Astrocyte of the spinal cord (primary cell): ENCODE measurements at places on chromosomes 5 and 9.

GRCh38 chr9:138071731-138072130 is 194.1 kb downstream of the CACNA1B start:
- DNase-seq = no peak

- no peak for DNase-seq
Measured at GRCh38 chr5:116520771-116521170, 53.9 kb downstream of the SEMA6A start.

DNA sequence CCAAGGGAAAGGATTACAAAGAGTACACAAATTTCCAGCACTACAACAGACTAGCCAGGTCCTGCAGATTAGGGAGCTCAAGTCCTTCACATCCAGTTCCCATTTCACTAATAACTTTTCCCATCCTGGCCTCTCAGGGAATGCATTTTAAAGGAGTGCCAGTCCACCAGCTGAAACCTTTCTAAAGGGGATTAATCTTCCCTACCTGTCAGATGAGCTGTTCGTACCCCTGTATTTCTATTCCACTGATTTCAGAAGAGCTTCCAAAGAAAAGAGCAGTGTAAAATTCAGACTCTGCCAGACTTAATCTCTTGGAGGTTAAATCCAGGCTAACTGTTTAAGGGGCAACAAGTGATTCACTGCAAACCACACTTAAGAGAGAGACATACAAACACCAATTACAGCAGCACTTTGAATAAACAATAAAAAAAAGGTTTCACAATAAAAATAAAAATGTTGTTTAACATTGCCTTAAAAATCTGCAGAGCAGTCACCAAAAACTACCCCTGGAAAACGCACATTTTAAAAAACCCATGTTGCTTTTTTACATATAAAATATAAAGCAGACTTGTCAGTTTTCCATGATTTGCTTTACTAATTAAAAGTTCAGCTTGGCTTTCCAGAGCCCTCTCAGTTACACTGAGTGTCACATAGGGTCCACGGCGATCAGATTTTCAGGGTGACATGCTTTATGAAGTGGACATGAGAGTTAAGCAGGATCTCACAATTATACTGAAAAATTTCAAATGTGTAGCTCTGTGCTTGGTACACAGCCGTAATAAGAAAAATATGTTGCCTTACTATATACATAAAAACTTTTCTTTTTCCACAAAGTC is 3.2 kb downstream of the ROR2 start:
- DNase-seq = no peak

DNA sequence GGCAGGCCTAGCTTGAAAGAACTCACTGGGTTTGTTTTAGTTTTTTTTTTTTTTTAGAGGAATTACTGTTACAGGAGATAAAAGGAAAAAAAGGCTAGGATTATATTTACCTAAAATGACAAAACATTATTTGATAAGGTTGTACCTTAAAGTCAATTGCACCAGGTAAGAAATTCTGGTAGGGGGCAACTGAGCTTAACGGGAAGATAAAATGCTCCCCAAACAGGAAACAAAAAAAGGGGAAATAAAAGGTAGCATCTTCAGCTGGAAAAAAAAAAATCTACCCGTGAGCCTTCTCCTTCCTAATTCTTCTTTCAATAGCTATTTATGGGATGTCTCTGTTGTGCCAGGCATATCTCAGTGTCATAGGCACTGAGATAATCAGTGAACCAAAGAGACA is 164.5 kb downstream of the PIK3R1 start:
- DNase-seq = no peak

GRCh38 chr5:169426784-169427183 is 125.8 kb upstream of the SLIT3 start:
- no peak for DNase-seq

GRCh38 chr5:129601576-129601975 is 141.5 kb downstream of the ADAMTS19 start:
- DNase-seq = no peak

- peak; percentile 57 for DNase-seq
Measured at GRCh38 chr5:147369742-147370374, 135.0 kb downstream of the STK32A start.

DNA sequence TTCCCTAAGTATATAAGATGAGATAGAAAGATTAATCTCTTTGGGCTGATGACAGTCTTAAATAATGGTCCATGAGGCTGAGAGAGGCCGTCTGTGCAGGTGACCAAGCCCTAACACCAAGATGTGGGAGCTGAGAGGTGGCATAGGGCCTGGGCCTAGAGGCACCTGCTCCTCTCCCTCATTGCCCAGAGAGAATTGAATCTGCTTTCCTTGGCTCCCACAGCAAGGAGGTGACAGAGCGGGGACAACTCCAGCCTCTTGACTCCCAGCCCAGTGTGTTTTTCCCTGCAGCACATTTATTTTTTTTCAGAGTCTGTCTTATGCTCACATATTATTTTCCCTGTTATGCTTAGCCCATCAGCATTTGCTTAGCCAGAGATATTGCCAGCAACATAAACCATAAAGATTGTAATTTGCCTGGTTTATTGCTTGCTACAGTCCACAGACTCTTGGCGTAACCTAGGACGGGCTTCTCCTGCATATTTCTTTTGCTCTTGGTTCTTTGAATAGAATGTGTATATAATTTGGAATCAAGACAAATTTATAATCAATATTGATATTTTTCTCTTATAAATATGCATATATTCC is 105.6 kb downstream of the NTRK2 start:
- no peak for DNase-seq

DNA sequence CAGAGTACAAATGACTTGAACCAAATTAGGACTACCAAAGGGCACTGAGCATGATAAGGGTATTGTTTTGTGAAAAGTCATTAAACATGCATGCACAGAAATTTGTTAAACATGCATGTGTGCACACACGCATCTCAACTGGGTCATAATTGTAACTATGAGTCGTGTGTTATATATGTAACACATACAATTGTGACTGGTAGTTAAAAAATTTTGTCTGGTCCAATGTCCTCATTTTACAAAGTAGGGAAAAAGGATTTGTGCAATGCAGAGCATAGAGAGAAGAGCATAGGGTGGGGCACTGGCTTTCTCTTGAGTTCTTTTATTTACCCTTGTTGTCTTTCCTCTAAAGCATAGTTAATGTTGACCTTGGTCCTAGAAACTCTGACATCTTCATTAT is 19.3 kb upstream of the IGFBPL1 start:
- no peak for DNase-seq

- DNase-seq = peak; percentile 46
Measured at GRCh38 chr5:153959134-153959957, 79.4 kb downstream of the FAM114A2 start.

DNA sequence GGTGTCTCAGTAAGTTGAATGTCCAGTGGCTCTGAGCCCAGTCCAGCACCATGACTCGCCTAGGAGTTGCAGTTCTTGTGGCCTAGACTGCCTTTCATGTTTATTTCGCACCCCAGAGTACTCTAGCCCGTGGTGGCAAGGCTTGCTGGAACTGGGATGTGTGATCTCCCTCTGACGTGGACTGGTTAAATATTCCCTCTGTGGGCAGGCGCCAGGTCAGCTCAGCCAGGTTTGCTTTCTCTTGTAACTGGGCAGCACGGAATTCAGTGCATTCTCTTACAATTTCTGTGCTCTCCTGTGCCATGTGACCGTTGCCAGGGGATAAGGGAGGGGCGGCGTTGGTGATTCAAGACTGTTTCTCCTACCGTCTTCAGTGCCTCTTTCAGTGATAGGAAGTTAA is 270.8 kb downstream of the KDM4C start:
- DNase-seq = peak; percentile 18

- DNase-seq = no peak
Measured at GRCh38 chr5:180467989-180468731, 26.0 kb upstream of the CNOT6 start.

GRCh38 chr5:168879331-168879730 is 300.2 kb upstream of the PANK3 start:
- DNase-seq = no peak

DNA sequence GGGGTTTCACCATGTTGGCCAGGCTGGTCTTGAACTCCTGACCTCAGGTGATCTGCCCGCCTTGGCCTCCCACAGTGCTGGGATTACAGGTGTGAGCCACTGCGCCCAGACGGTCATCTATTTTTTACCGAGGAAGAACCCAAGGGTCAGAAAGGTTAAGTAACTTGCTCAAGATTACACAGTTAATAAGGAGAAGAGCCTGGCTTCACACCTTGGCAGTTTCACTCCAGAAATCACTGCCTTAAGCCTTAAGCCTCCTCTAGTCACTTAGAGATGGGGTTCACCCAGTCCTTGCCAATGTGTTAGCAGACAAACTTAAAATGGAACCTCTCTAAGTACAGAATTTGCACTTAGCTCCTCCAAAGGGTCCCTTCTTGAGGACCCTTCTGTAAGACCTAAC is 116.3 kb downstream of the PTTG1 start:
- DNase-seq = no peak

- no peak for DNase-seq
Measured at GRCh38 chr9:89097219-89097618, 81.4 kb downstream of the SHC3 start.

- DNase-seq = no peak
Measured at GRCh38 chr5:171010816-171011215, 149.0 kb downstream of the RANBP17 start.

- no peak for DNase-seq
Measured at GRCh38 chr5:41312066-41312465, 98.7 kb upstream of the C6 start.

DNA sequence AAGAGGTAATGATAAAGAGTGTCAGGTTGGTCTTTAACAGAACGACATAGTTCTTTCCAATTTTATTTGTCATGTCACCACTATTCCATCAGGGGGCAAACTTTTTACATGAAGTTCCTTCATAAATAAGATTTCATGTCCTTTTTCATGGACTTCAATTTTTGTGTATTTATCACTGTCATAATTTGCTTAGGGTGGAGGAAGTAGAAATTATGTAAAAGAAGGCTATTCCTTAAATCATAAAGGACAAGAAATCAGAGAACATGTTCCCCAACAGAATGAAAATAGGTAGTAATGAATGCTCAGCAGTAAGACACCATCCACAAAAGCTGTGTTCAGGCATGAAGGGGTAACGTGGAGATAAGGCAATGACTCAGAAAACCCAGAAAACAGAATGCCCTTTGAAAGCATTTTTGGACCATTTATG is 72.7 kb downstream of the ZFAND5 start:
- peak; percentile 68 for DNase-seq

GRCh38 chr5:88694023-88694679 is 188.8 kb downstream of the MEF2C start:
- no peak for DNase-seq

GRCh38 chr5:83817591-83817990 is 96.9 kb upstream of the HAPLN1 start:
- no peak for DNase-seq

GRCh38 chr9:98750364-98751060 is 41.8 kb upstream of the GABBR2 start:
- no peak for DNase-seq

GRCh38 chr5:73938280-73938937 is 312.4 kb downstream of the ARHGEF28 start:
- DNase-seq = peak; percentile 96

DNA sequence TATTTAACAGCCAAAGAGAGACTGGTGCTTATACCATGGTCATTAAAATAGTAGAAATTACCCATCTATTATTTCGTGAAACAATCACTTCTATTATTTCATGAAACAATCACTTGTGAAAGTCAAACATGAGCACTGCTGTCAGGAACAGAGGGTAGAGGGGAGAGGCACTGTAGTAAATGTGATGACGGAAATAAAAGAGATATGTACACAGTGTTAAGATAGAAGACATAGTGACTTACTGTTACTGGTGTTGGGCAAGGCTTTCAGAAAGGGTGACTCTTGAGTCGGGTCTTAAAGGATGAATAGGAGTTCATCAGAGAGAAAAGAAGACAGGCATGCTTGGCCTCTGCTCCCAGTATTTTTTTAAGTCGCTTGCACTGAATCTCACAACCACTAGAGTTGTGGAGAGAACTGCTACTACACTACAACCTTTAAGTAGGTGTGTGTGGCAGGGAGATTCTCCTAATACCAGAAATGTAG is 162.6 kb upstream of the GNA14 start:
- DNase-seq = no peak

DNA sequence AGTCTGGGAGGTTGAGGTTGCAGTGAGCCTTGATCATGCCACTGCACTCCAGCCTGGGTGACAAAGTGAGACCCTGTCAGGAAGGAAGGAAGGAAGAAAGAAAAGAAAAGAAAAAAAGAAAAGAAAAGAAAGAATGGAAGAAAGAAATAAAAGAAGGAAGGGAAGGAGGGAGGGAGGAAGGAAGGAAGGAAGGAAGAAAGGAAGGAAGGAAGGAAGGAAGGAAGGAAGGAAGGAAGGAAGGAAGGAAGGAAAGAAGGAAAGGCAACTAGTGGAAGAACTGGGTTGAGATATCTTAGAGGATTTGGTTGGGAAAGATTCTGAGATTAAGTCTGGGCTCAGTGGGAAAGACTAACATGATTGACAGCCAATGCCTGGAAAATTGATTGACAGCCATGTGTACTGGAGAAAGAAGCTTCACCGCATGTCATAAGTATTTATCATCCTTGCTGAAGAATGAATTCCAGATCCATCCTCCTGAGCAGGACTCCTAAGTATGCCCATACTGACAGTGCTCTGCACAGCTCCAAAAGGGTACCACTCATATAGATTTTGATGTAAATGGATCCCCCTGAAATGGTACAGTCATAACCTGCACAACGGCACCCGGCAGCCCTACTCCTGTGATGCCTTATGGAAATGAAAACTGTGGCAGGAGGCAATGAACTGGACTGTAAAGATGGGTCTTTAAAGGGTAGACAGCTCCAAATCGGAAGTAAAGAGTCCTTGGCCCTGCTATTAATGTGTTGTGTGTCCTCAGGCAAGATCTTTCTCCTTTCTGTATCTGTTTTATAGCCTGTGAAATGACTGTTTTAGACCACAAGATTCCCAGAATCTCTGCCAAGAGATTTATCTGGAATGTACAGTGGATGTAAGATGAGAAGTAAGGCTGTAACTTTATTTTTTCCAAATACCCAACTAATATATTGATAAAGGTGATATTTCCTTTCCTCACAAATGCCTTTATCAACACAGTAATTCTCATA is 16.9 kb upstream of the ADRA1B start:
- DNase-seq = peak; percentile 67

DNA sequence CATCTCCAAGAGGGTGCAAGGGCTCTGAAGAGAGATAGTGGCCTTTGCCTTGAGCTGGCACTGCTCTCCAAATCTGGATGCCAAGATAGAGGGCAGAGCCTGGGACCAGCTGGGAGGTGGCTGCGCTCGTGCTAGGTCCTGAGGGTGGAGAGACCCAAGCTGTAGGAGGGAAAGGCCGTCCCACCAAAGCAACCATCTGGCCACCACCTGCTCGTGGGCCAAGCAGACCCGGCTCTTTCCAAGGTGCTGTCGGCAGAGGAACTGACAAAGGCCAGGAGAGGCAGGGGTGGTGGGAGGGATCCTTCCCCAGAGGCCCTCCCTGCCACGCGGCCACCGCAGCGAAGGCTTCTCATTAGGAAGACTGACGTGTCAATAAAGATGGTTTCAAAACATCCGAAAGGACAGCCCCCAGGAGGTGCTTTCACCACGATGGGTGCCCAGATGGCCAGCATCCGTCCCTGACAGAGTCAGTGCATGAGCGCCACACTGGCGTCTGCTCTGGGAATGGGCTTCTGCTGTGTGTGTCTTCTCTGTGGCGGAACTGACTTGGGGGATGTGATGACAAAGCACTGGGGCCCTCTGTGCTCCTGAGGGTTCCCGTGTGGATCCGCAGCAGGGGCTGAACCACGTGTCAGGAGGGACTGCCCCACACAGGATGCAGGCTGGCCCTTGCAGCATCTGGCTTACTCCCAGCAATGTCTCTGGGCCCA is 213.5 kb downstream of the FANCC start:
- DNase-seq = no peak

- peak; percentile 48 for DNase-seq
Measured at GRCh38 chr5:136731241-136731900, 366.0 kb upstream of the TRPC7 start.

- no peak for DNase-seq
Measured at GRCh38 chr5:78025540-78025939, 249.4 kb upstream of the TBCA start.

GRCh38 chr5:143194206-143194605 is 209.3 kb downstream of the NR3C1 start:
- no peak for DNase-seq
